Karpas-422 (cell line): ENCODE measurements at places on chromosomes 7 and 10. TPM values are rescaled to one million over a fixed set of nuclear protein-coding genes. Genes with fewer than 3 reads are reported as not detected.

- DNase-seq, result peak; percentile 75
Observed at GRCh38 chr7:16078076-16078952, 343.0 kb downstream of the CRPPA start.

DNA sequence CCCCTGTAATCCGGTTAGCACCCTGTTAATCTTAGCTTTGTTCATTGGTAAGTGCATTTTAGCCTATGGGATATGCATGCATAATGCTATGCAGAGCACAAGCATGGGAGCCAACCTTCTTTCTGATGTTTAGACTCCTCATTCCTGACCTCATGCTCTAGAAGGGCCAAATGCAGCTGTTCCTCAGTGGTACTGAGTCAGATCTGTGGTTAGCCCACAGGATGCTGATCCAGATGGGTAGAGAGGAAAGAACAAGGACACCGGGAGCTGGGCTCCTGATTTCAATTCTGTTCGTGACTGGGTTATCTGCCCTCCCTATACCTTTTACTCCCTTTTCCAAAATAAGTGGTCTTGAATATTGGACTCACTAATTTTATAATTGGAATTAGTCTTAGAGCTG lies 31.7 kb upstream of the C10orf90 start:
- DNase-seq, result no peak

DNA sequence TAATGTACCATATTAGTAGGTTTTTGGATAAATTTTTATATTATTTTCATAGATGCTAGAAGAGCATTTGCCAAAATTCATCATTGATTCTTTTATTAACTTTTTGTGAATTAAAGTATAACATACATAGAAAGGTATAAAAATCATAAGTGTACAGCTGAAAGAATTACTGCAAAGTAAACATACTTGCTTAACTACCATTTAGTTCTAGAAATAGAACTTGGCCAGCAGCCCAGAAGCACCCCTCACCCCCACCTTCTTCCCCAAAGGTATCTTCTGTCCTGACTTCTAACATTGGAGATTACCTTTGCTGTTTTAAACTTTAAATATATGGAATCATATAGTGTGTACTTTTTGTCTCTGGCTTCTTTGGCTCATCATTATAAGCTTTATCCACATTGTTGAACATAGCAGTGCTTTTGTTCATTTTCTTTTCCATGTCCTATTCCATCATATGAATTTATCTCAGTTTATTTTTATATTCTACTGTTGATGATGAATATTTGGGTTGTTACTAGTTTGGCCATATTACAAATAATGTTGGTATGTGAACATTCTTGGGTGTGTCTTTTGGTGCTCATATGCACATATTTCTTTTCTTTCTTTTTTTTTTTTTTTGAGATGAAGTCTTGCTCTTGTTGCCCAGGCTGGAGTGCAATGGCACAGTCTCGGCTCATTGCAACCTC lies 142.8 kb downstream of the ADK start:
- no peak for DNase-seq

- peak; percentile 91 for DNase-seq
Observed at GRCh38 chr10:114821293-114821914, at the start of gene FHIP2A. TSS of gene FHIP2A (plus strand) at chr10:114821780. CDS start at chr10:114822079, 299 bp downstream.

DNA sequence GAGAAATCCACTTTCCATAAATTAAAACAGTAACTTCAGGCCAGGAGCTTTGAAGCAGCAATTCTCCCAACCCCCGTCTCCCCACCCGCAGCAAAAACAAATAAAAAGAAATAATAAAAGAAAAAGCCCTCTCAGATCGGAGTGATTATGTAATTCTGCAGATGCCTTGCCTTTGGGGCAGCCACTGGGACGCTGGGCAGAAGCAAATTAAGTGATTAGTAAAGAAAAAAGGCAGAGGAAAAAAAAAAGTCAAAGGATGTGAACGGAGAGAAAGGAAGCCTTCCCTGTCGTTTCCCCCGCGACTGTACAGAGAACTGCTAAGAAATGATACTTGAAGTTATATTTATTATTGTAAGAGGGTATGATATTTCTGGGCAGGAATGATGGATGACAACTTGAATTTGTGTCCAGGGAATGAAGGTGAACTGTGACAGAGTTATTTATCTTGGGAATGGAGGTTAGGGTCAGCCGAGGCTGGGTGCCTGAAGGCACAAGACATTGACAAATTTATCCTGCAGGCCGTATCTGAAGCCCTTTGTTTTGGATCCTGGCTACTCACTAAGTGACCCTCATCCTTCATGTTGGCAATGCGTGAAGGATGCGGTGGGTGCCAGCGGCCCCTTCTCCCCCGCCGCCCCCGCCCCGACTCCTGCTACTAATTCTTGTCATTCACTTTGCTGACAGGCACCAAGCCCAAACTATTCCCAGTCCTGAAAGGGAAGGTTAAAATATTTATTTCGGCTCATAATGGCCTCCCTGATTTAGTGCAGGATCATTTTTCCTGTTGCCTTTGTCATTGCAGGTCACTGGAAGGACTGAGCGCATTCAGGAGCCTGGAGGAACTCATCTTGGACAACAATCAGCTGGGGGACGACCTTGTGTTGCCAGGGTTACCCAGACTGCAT lies 604.0 kb downstream of the LRMDA start:
- no peak for DNase-seq

DNA sequence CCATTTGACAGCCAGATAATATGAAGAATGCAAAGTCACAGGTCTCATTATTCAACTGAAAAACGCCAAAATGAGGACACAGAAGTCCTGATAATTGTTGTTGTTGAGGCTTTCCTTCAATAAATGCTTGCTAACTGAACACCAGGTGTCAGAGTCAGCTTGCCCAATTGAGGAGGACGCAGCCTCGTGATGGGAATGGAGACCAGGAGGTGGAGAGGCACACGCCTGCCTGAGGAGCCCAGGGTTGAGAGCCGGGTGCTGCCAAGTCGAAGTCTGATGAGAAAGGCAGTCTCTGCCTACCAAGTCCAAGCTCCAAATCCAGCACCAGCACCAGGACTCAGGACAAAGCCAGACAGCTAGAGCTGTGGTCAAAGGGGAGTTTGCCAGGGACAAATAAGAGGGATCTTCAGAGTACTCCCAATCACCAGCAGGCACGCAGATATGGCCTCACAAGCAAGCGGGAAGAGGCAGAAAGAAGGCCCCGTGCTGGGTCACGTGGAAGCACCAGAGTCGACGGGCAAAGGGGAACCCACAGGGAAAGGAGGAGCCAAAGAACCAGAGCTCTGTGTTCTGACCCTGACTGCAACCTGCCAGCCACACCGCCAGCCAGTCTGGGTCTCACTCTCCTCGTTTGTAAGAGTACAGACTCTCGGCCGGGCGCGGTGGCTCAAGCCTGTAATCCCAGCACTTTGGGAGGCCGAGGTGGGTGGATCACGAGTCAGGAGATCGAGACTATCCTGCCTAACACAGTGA lies 47.6 kb downstream of the VOPP1 start:
- DNase-seq, result no peak

DNA sequence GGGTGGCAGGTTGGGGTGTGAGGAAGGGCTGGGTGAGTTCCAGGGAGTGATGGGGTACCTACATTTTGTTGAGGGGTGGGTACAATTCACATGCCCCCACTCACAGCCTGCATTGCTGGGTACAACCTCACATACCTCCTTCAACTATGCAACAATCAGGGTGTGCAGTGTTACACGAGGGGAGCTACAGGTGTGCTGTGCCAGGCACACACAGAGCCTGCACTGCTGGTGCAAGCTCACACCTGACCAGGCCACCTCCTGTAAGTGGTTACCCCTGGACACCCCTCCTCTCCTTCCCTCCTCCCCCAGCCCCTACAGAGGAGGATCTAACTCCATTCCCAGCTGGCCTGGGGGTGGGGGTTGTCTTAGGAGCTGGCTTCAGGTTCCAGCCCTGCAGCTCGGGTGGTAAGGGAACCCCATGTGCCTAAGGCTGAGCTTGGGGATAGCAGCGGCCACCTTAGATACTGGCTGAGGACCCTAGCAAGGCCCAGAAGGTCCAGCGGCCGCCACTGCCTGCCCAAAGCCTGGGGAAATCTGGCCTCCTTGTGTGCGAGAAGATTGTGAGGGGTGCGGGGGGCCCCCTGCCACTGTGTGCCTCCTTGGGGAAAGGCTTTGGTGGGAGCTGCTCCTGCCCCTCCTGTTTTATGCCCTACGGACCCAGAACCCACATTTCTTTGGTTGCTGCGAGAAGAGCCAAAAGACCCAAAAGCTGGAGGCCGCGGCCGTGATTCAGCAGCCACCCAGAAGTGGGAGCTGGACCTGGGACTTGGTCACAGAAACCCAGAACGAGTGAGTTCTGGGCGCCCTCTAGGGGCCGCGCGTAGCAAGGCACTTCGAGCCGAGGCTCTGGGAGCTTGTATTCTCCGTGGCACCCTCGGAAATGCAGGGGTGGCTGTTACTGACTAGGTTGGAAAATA lies 10.8 kb downstream of the TLX1 start:
- peak; percentile 90 for DNase-seq

DNA sequence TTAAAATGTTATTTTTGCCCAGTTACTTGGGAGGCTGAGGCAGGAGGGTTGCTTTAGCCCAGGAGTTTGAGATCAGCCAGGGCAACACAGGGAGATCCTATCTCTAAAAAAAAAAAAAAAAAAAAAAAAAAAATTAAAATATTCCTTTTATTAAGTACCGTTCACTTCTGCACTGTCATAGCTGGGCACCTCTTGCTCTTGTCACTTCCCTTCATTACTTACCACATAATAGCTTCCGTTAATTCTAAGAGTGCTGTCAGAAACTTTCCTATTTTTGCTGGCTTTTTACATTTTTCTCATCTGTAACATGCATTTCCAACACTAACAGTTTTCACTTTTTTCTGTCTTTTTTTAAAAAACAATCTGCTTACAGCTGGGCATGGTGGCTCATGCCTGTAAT lies 132.9 kb downstream of the PIP4K2A start:
- no peak for DNase-seq

DNA sequence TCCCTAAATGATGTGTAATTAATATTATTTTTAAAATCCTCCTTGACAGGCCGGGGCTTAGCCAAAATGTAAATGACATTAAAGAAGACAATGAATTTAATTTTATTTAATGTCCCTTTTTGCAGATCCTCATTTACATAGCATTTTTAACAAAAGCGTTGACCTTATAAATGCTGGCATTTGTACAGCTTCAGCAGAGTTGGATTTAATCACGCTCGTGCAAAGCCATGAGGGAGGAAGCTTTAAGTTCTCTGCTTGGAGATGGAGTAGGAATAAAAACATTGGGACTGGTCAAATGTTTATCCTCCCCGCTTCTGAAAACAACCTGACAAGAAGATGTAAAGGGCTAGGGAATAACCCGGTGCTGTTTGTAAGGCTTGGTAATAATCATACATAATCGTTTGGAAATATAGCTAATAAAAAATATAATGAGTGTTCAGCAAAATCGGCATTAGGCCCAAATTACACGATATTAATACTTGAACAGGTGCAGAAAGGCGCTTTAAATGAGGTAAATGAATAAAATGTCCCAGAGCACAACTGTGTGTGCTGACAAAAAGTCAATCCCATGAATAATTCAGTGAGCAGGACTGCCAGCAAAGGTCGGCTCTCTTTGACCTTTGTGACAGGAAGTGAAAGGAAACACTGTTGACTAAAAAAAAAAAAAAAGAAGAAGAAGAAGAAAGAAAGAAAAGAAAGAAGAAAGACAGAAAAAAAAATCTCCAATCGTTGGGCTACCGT lies 11.5 kb downstream of the EBF3 start:
- no peak for DNase-seq

- no peak for DNase-seq
Observed at GRCh38 chr7:133364959-133365690, 112.2 kb downstream of the EXOC4 start.

DNA sequence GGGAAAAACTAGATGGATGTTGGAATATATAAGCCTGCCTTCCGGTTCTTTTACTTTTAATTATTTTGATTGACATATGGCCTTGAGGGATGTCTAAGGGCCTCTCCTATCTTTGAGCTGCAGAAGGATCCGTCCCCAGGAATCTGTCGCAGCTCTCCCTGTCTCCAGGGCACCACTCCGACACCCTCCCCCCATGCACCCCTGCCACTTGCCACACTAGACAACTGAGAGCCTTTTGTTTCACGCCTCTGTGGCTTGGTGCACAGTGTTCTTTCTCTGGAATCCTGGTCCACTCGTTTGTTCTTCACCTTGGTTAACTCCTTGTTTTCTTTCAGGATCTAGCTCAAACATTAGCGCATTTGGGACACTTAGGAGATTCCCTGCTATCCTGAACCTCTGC lies 124.1 kb upstream of the EFCAB10 start:
- no peak for DNase-seq

GRCh38 chr7:37833107-37833817 lies 15.1 kb upstream of the NME8 start:
- peak; percentile 80 for DNase-seq

GRCh38 chr7:49878089-49878488 lies 104.7 kb downstream of the VWC2 start:
- no peak for DNase-seq

GRCh38 chr10:9010093-9010492 lies 955.6 kb downstream of the GATA3 start:
- DNase-seq, result no peak

GRCh38 chr7:50791938-50792341 lies 9.2 kb upstream of the GRB10 start:
- no peak for DNase-seq

DNA sequence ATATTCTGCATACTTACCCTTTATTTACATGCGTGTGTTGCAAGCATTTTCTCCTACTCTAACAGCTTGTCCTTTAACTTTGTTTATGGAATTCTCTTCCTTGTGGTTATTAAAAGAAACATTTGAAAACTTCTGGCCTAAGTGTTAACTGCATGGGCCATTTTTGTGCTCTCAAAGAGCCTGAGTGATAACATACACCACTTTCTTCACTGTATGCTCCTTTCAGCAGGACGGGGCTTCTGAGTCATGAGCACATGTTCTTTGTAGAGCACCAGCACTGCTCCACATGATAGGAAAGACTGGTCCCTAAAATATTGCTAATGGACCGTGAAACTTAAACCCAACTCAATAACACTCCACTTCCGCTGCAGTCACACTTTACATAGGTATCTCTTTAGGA lies 1093.6 kb upstream of the GHITM start:
- DNase-seq, result no peak

DNA sequence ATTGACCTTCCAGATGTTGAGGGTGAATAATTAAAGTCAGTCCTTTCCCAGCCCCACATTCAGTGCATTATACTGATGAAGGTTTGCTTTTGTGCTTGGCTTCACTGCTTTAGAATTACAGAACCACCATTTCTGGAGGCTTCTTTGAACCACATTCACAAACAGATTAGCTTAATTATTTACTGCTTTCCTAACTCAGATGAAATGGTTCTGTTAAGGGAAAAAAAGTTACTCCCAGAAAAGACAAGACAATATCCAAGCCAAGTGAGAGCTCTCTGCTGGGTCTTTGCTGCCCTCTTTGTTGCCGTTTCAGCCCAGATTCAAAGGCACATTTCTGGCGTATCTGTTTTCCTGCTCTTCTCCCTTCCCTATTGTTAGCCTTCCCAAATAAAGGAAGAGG lies 188.9 kb downstream of the AHR start:
- no peak for DNase-seq

DNA sequence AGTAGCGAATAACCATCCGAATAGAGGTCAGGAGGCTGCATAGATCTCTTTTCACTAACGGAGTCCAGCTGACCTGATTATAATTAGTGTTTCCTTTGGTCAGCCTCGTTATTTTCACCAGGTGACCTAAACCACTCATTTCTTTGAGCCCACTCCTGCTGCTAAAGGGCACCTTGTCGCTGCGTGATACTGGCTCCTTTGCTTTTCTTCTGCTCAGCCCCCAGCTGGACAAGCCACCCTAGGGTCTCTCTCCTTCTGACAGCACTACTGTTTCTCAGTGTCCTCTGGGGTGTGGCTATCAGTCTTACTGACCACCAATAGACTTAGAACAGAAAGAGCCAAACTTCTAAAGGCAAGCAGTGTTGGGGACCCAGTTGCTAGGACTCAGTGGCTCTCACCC lies 2.7 kb upstream of the IGFBP3 start:
- DNase-seq, result no peak

The AFAP1L2 gene
- total RNA-seq, result 2.0 and 4.4 TPM in 2 replicates

The CADPS2 gene
- total RNA-seq, result not detected in 2 replicates

The ABHD11 gene
- total RNA-seq, result 14.3 and 18.3 TPM in 2 replicates

The CCDC172 gene
- not detected in 2 replicates for total RNA-seq
